ENCODE measurements at places on chromosomes 13 and 19.

DNA sequence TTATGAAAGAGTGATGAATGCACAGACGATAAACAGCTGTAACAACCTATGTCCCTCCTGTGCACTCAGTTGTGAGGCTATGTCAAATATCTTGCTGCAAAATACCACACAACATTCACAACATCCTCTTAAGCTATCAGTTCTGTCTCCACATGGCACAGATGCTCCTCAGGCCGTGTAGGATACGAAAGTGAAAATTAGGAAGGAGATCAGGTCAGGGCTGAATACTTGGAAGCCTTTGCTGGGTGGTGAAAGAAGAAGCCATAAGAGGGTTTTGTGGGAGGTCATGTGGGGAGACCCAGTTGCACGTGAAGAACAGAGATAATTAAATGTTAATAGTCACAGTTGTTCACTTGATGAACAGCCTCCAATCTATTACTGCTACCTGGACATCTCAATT lies 58.9 kb downstream of the RXFP2 start:
- no peak for DNase-seq

- DNase-seq, result no peak
These were observed 20.4 kb upstream of the ZNF83 start for GRCh38 chr19:52658595-52658994.

DNA sequence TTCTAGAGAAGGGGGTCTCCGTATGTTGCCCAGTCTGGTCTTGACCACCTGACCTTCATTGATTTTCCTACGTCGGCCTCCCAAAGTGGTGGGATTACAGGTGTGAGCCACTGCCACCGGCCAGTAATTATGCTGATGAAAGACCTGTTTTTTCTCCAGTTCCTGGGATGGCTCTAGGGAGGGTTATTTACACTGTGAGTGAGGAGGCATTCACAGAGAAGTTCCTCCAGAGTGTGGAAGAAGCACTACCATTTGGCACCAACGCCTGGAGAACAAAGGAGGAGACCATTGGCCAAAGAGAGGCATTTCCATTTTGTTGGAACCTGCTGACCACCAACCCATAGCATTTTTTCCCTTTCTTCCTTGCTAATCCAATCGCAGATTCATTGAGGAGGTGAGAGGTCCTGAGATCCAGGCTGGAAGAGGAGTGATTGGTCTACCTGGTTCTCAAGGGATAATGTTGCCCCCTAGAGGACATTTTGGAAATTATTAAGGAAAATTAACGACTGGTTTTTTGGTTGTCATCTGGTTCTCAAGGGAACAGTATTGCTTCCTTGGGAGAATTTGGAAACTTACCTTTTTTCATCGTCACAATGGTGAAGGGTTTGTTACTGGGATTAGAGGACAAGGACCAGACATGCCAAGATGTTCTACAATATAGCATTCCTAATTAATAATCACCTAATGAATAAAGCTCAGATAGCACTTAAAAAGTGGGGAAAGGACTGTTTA lies 5.5 kb upstream of the SAE1 start:
- no peak for DNase-seq

- DNase-seq, result no peak
These were observed 71.3 kb upstream of the C13orf46 start for GRCh38 chr13:114045113-114045735.

DNA sequence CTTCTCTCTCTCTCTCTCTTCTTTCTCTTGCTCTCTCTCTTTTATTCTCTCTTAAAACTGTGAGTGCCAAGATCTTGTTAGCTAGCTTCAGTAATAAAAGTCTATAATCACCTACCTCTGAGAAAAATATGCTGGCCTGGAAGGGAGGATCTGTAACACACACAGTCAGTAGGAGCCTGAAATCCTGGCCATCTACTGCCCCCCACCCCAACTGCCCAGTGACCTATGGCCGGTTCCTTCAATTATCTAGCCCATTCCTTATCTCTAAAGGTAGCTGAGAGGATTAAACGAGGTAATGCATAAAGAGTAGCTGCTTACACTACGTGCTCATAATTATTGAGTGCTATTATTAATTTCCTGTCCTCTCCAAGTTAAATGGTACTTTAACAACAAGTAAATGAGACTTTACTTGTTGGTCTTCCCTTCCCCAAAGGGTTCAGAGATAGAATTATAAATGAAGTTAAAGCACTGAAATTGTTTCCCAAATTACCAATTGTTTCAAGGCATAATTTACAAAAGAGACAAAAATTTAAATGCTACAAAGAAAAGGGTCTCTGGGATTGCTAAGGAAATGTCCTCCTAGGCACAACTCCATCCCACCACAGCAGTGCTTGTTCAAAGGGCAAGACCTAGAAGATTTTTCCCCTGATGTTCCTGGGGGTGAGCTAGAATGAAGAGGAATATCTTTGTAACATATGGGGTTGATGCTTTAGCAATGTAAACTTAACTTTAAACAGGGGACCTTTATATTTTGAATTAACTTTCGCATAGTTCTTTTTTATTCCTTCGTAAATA lies 1.8 kb downstream of the LCP1 start:
- DNase-seq, result no peak

- no peak for DNase-seq
These were observed 20.7 kb downstream of the POMP start for GRCh38 chr13:28679628-28680027.

DNA sequence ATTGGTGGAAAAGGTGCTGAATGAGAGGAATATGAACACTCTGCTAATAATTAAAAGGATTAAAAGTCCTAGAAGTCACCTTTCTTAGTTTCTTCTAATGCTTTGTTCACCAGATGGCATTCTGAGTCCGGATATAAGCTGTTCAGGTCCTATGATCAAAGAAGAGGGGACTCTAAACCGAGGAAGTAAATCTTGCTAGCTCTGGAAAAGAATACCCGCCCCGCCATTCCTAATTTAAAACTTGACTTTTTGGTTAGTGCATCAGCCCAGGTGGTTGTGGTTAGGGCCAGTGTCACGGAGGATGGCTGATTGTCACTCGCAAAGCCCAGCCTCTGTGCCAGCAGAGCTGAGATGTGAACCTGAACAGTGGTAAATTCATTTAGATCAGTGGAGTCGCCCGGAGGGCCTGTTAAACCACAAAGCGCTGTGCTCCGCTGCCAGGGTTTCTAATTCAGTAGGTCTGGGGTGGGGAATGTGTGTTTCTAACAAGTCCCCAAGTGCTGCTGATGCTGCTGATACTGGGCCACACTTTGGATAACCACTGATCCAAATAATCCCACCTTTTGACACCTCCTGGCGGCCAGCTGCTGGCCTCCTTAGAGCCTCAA lies 425.4 kb downstream of the DCT start:
- DNase-seq, result no peak

- no peak for DNase-seq
These were observed 370.5 kb upstream of the ZNF507 start for GRCh38 chr19:31974941-31975340.

- DNase-seq, result no peak
These were observed 102.4 kb upstream of the SERTM1 start for GRCh38 chr13:36571444-36571843.

DNA sequence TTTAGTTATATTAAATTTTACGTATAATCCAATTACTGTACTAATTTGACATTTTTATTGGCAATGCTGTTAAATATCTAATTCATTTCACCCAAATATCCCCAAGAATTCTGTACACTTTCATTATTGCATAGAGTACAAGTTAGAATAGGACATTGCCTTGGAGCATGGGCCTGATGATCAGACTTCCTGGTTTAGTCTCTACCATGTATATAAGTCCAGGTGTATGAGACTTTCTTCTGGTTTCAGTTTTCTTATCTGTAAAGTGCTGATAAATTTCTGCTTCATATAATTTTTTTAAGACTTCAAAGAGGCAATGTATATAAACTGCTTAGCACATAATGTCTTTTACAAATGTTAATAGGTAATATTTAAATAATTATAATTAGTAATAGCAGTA lies 179.4 kb downstream of the KLF12 start:
- no peak for DNase-seq

DNA sequence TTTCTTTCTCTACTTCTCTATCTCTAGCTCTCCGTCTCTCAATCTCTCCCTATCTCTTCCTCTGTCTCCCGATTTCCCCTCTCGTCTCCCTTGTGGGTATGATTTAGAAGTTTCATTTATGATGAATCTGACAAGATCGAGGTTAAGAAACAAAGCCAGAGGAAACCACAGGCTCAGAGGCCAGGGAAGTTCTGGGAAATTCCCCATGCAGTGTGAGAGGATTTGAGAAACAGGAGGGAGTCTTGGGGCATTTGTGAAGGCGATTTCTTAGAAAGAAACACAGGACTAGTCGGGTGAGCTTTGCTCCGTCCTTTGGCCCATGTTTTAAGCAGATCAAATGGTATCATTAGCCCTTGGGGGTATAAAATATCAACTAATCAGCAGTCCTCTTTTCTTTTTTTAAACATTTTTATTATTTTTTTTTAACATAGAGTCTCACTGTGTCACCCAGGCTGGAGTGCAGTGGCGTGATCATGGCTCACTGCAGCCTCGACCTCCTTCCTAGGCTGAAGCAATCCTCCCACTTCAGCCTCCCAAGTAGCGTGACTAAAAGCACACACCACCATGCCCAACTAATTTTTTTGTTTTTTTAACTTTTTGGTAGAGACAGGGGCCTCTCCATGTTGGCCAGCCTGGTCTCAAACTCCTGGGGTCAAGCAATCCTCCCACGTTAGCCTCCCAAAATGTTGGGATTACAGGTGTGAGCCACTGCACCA lies 25.8 kb downstream of the TNFSF9 start:
- DNase-seq, result no peak

GRCh38 chr13:42878721-42879120 lies 97.3 kb downstream of the FAM216B start:
- DNase-seq, result no peak

DNA sequence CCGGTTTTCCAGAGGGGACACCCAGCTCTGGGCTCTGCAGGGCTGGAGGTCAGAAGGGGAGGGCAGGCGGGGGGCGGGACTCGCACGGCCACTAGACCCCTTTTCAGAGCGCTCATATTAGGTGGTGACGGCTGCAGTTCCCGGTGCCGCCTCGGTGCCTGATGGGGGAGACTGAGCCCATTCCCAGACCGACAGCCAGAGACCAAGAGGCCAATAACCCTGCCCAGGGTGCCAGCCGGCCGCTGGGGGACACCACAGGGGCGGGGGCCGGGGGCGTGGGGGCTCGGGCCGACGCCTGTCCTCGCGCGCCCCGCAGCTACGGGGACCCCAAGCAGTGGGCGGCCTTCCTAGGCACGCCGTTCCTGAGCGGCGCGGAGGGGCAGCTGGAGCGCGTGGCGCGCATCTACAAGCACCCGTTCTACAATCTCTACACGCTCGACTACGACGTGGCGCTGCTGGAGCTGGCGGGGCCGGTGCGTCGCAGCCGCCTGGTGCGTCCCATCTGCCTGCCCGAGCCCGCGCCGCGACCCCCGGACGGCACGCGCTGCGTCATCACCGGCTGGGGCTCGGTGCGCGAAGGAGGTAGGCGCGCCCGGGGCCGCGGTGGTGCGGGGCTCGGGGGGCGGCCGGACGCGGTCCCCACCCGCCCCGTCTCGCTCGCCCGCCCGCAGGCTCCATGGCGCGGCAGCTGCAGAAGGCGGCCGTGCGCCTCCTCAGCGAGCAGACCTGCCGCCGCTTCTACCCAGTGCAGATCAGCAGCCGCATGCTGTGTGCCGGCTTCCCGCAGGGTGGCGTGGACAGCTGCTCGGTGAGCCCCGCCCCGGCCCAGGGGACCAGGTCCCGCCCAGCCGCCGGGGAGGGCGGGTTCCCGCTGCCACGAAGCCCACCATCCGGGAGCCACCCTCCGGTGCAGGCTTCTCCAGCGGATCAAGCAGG lies 2.4 kb downstream of the TIMM13 start:
- no peak for DNase-seq

DNA sequence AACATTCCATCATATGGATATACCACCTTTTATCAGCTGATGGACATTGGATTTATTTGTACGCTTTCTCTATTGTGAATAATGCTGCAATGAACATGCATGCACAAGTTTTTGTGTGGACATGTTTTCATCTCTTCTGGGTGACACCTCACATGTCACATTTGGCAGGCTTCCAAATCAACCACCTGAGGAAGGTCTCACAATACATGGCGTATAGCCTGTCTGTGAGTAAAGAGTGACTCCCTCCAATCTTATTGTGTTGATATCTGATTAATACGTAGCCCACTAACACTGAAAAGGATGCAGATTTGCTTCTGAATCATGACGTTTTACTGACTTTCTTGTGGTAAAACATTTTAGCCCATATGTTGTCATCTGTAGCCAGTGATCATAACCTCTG lies 61.1 kb downstream of the SLC15A1 start:
- no peak for DNase-seq

DNA sequence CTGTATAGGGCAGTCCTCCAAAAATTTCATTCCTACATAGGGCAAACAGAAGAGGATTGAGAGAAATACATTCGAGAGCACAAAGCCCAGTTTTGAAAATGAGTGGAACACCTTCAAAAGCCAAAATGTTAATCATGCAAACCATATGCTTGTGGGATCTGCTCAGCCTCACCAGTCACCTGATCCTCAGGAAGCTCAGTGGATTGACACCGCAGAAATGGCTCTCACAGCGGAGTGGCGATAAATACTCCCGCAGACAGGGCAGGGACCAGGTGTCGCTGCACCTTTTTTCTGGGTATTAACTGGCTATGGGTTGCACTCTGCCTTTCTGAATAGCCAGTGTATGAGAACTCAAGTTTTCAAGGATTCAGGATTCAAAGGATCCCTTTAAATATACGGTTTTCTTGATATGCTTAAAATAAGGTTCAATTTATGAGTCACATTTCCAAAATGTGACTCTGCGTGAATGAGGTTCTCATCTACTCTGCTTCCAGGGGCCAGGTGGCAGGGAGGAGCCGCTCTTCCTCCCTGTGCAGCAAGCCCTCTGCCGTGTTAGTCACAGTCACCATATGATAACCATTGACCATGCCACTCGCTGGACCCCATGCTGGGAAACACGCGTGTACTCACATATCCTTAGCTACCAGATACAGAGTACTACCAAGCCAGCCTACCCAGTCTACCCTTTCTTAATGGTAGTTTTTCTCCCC lies 18.3 kb upstream of the DHRS12 start:
- DNase-seq, result no peak

- no peak for DNase-seq
These were observed 29.2 kb downstream of the MYH14 start for GRCh38 chr19:50232600-50232999.

GRCh38 chr19:50039968-50040367 lies 14.2 kb downstream of the ZNF473 start:
- no peak for DNase-seq

- no peak for DNase-seq
These were observed 29.5 kb downstream of the COMP start for GRCh38 chr19:18761531-18762110.

GRCh38 chr13:74193391-74193790 lies 59.2 kb upstream of the KLF12 start:
- no peak for DNase-seq

DNA sequence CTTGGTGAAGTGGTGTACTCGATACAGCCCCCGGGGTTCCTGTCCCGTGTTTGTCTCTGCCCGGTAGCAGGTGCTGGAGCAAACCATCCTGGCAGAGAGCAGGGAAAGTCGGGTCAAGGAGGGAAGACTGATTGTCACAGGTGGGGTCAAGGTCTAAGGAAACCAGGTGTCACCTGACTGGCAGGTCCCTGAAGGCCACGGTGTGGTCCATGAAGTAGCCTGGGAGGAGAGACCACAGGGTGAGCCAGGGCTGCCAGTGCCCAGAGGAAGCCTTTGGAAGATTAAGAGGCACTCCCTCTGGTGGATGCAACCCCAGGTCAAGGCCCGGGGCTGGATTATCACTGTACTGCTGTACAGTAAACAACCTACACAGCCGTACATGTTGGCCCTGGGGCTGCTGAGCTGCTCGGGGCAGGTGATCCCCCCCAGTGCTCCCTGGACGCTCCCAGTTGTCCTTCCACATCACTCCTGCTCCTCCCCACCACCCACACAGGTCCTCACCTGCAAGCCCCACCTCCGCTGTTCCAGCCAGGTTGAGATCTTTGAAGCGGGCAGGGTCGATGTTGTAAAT lies 6.0 kb upstream of the CCER2 start:
- DNase-seq, result no peak
